Stimulated activated naive CD8-positive, alpha-beta T cell treated with anti-CD3 and anti-CD28 coated beads, Interleukin-15, amount 100 ng/mL, for 72 hours (primary cell): ENCODE measurements at places on chromosomes 6 and 20.

DNA sequence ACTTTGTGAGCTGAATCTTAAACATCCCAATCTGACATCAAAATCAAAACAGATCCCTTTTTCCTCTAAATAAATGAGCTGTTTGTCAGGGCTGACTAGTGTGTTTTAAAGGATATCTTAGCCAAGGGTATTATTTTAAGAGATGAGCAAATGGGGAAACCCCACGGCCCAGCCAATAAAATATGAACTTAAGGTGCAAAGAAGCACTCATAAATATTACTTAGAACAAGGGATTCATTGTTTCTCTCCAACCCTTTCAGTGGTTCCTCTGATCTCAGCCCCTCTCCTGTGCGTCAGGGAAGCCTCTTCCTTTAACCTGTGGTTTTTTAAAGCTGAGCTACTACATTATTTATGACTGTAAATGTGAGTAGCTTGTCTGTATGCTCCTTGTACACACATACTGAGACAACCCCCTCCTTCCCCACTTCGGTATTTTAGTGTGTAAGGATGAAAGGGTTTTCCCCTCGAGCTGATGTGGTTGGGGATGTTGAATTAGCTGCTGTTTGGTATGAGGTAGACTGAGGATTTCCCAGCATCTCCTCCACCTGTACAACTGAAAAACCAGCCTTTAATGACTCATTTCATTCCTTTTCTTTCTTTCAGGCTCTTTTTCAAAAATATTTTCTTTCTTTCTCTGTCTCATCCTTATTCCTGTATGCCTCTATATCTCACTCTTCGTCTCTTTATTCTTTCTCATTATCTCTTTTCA lies 6.5 kb downstream of the BMP5 start:
- DNase-seq: peak; percentile 3

GRCh38 chr6:166567107-166567506 lies 19.4 kb downstream of the RAMACL start:
- DNase-seq: no peak

DNA sequence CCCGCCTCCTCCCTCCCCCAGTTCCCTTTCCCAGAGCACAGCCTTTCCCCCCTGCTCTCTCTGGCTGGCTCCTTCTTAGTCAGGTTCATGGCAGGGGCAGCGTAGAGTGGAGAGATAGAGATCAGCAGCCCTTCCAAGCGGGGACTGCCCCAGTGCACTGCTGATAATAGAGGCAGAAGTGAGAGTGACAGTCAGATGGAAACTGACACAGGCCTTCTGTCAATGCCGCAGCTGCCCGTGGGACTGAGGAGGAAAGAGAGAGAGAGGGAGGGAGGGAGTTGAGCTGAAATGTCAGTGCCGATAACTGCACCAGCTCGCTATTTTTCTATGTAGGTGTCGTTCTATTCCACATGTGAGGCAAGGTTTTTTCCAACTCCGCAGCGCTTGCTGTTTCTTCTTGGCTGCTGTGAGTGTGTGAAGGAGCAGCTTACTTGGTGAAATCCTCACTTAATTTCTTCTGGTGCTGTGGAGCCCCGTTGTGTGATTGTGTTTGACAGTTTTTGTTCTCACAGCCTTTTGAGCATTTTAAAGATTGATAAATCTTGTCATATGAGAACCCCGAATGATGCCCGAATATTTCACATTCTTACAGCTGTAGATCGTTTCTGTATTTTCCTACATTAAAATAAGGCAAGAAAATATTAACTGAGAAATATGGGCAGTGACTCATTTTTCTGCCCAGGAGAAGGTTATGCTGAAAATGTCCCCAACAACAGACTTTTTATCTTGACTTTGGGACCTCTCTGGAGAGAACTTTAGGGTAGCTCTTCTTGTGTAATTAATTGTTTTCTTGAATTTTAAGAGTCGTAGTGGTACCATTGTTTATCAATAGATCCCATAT lies 386.4 kb upstream of the MMS22L start:
- peak; percentile 1 for DNase-seq

DNA sequence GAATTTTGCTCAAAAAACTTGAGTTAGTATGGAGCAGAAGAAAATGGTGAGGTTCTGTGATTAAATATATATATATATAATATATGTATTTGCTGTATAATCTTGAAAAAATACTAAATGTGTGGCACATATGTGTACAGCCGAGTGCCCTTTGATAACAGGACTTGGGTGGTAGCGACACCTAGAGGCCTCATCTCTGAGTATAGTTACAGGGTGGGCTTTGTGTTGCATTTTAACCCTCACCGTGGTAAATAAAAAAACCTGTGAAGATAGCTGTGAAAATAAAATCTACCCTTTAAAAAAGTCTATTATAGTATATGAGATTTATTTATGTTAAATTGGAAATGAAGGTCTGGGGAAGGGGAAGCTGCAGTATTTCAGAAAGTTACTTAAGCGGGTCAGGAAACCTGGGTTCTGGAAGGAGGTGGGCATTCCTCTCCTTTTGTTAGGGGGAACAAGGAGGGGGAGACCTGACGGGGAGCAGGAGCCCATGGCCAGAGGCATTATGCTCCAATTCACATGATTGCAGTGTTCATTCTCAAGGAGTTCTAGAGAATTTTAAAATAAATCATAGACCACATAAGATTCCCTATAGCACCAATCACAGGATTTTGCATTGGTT lies 82.7 kb downstream of the SH3BGRL2 start:
- peak; percentile 34 for DNase-seq

- DNase-seq: no peak
These were observed 16.5 kb upstream of the NNAT start for GRCh38 chr20:37504404-37505096.

GRCh38 chr6:119350202-119350951 lies 816 bp upstream of the MAN1A1 start:
- DNase-seq: no peak

- DNase-seq: no peak
These were observed 117.5 kb downstream of the DLL1 start for GRCh38 chr6:170173335-170173881.

DNA sequence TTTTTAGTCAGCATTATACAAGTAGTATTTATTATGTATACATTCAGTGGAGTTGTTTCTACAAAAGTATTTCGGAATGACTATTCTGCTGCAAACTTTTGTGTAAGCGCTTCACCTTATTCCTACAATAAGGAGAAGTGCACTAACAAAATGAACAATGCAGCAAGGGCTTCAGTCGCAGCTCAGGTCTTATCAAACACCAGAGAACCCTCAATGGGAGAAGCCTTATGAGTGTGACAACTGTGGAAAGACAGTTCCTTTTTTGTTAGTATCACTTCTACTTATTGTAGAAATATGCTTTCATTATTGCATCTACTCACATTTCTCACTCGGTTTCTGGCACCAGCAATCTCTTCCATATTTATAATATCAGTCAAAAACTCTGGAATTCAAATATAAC lies 18.8 kb downstream of the ZKSCAN3 start:
- no peak for DNase-seq

- DNase-seq: no peak
These were observed 521.6 kb downstream of the CD83 start for GRCh38 chr6:14638906-14639761.

- no peak for DNase-seq
These were observed 26.0 kb downstream of the FAM229B start for GRCh38 chr6:112113431-112113830.

DNA sequence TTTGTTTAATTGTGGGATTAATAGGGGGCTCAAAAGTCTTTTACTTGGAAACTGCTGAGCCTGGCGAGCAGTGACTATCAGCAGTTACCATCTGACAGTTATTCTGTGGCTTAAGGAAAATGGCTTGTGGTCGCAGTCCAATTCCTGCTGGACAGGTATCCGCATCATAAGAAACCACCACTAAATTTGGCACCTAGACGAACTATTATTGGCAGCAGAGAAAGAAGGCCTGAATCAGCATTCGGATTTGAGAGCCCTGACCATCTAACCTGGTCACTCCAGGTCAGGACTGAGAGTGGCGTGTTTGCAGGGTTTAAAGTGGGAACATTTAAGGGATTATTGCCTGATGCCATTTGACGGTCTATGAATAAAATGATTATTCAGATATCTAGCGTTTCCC lies 146.4 kb downstream of the RPS12 start:
- no peak for DNase-seq

DNA sequence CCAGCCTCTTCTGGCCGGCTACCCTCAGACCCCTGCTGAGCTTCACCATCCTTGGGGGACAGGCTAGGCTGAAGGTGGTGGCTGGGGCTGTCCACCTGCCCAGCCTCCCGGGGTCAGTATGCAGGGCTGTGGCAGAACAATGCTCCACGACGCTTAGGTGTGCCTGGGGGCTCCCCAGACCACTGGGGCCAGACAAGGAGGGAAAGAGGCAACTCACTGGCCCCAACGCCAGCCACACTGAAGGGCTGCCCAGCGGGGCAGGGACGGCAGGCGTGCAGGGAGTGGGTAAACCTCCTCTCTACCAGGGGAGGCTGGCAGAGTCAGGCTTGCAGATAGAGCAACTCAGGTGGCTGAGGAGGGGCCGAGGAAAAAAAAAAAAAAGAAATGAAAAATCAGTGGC lies 11.5 kb upstream of the UBE2V1 start:
- DNase-seq: no peak

- no peak for DNase-seq
These were observed 47.7 kb downstream of the COL12A1 start for GRCh38 chr6:75158176-75158575.

- no peak for DNase-seq
These were observed 107.8 kb upstream of the CITED2 start for GRCh38 chr6:139482287-139482686.

DNA sequence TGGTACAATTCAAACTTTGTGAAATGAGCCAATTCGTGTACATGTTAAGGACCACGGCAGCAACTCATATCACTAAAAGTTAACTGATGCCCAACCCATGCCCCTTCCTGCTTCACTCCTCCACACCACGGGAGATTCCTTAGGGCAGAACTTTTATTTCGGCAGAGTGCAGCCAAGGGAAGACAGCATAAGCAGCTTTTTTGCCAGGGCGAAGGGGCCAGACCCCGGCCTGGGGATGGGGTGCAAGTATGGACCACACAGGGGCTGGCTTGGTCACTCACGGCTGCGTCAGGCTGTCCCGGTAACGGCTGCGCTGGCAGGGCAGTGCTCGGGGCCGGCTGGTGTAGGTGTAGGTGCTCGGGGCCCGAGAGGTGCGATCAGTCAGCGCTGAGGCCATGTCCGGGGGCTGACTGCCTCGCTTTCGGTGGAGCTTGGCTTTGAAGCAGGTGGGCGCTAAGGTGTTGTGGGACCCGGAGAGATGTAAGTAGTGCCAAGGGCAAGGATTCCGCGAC lies 792 bp downstream of the RSPH3 start:
- no peak for DNase-seq

DNA sequence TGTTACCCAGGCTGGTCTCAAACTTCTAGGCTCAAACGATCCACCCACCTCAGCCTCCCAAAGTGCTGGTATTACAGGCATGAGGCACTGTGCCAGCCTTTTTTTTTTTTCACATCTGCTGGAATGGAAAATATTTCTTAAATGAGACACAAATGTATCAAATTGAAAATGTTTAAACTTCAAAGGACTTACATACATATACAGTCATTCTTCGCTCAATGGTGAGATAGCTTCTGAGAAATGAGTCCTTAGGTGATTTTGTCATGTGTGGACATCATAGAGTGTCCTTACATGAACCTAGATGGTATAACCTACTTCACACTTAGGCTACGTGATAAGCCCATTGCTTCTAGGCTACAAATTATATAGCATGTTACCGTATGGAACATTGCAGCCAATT lies 43.1 kb downstream of the MICA start:
- DNase-seq: no peak

- DNase-seq: no peak
These were observed 19.2 kb downstream of the FITM2 start for GRCh38 chr20:44291754-44292153.

DNA sequence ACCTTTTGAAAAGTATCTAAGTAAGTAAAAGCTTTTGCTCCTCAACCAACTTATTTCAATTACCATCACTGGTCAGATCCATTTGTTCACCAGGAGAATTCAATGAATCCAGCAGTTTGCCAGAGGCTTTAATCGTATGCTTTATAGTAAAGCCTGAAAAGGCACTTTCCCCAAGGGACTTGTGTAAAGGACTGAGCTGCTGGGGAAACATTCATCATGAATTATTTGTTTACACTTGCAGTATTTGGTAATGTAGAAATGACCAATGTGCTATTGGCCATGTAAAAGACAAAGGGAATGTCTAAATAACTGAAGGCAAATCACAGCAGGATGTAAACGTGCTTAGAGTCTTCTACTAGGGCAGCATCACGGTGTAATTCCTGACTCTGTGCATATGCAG lies 471.4 kb downstream of the ADGRB3 start:
- no peak for DNase-seq

DNA sequence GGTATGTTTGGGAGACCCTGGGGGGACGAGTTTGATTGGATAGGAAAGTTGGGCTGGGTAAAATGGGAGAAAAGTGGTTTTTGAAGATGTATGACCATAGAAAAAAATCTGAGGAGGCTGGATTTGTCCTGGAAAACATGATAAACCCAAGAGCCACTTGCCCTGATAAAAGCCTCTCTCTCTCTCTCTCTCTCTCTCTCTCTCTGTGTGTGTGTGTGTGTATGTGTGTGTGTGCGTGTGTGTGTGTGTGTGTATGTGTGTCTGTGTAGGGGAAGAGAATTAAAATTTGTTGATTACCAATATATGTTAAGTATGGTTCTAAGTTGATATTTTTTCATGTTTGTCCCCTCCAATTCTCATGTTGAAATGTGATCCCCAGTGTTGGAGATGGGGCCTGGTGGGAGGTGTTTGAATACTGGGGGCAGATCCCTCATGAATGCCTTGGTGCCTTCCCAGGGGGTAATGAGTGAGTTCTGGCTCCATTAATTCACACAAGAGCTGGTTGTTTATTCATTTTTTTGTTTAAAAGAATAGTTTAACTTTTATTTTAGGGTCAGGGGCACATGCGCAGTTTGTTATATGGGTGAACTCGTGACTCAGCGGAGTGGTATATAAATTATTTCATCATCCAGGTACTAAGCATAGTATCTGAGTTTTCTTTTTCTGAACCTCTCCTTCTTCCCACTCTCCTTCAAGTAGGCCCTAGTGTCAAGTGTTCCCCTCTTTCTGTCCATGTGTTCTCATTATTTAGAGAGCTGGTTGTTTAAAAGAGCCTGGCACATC lies 208.8 kb downstream of the TFAP2B start:
- no peak for DNase-seq

- no peak for DNase-seq
These were observed 120.1 kb downstream of the PLEKHG1 start for GRCh38 chr6:150719831-150720230.

- DNase-seq: no peak
These were observed 87.8 kb downstream of the GINS1 start for GRCh38 chr20:25495189-25495824.

- no peak for DNase-seq
These were observed 16.1 kb downstream of the E2F3 start for GRCh38 chr6:20417819-20418218.

GRCh38 chr20:43140726-43141125 lies 49.0 kb downstream of the PTPRT start:
- no peak for DNase-seq

GRCh38 chr20:25468126-25469075 lies 60.9 kb downstream of the GINS1 start:
- DNase-seq: no peak

- no peak for DNase-seq
These were observed 162.0 kb downstream of the FAXC start for GRCh38 chr6:99187429-99187828.
